ENCODE measurements at places on chromosomes 12 and 14.

GRCh38 chr12:105948331-105948730 lies 190.4 kb downstream of the NUAK1 start:
- no peak for DNase-seq

GRCh38 chr12:122028905-122029560 lies 7.3 kb downstream of the BCL7A start:
- no peak for DNase-seq

DNA sequence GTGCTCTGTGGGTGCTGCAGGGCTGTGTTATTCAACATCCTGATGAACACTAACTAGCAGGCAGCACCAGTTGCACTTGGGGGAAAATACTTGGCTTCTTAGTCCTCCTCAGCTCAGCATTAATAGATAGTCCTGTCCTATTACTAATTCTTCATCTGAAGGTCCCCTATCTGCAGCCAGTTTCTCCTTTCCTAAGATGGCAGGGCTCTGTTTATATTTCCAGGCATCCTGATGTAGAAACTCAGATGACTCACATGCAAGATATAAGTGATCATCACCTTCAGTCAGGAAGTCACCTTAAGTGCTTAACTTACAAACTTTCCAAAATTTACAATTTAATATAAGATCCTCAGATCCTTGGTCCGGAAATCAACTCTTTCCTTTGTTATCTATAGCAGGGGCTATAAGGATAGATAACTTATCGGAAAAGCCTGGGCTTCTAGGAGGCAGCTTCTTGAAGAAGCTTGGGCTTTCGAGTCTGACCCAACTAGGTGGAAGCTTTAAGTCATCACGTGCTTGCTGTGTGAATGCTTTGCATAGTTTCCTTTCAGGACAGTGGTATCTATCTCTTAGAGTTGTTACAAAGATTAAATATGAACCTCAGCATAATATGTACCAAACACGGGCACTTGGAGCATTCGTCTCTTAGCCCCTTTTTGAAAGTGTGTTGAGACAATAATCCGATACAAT lies 181.0 kb upstream of the GRIP1 start:
- no peak for DNase-seq

DNA sequence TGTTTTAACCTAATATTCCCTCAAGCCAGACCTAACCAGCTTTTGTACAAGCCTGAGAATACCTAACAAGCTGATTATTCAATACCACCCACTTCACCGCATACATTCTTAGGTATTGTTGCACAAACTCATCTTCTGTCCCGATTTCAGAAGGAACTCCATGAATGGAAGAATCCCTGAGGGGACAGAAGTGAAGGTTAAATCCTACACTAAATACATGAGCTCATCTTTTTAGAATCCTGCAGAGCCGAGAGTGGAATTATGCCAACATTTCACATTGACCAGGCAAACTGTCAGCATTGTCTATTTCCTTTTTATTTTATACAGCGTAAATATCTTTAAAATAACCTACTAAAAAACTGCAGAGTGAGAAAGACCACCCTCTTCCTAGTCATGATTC lies 140.7 kb upstream of the PRICKLE1 start:
- no peak for DNase-seq

- DNase-seq = no peak
Measured at GRCh38 chr14:23486036-23486435, 16.5 kb downstream of the NGDN start.

- no peak for DNase-seq
Measured at GRCh38 chr12:61397668-61398067, 862.5 kb upstream of the USP15 start.

GRCh38 chr12:112810235-112810917 lies 18.8 kb downstream of the RPH3A start:
- DNase-seq = no peak

GRCh38 chr14:102899516-102899900 lies 23.0 kb upstream of the AMN start:
- DNase-seq = no peak

DNA sequence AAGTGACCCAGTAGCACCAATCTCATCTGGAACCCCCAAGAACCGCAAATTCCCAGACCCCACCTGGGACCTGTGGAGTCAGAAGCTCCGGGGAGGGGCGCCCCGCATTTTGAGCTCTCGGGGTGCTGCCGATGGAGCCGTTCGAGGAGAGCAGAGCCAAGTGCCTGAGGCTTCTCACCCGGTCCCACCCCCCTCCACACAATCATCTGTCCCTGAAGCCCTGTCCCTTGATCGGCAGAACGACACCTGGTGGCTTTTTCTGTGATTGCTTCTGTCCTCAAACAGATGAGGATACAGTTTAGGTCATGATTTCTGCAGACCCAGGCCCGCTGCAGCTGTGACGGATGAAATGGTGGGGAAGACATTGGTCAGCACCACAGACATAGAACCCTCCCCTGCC lies 74.7 kb downstream of the NOC4L start:
- DNase-seq = no peak

- no peak for DNase-seq
Measured at GRCh38 chr14:89179891-89180404, 237.1 kb downstream of the FOXN3 start.

GRCh38 chr14:30385925-30386324 lies 173.0 kb upstream of the G2E3 start:
- no peak for DNase-seq

- no peak for DNase-seq
Measured at GRCh38 chr12:4701395-4702190, 18.6 kb upstream of the GALNT8 start.

DNA sequence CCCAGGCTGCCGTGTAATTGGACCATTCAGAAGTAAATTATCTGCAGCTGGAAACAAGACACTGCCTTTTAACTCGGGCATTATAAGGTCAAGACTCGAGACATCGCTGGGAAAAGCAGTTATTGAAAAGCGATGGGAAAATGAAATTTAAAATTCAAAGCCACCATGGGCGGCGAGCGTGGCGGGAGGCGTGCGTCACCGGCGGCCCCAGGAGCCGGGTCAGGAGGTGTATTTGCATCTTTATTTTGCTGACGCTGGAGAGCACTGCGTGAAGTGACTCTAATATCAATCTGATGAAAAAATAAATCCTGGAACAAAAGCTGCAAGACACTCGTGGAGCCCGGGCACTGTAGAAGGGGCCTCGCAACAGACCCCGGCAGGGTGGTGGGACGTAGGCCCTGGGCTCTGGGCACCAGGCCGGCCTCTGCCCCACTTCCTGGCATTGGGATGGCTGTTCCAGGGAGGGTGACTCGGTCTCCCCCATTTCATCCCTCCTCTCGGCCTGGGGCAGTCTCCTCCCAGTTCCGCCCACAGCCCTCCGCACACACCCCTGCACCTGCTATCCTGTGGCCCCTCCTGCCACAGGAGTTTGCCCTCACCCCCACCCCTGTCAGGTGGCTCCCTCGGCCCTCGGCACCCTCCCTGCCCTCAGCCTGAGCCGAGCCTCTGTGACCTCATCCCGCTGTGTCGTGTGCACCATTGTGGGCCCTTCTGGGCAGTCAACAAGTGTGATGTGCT lies 196.2 kb downstream of the KIF26A start:
- DNase-seq = no peak

- DNase-seq = no peak
Measured at GRCh38 chr12:38586789-38587188, 270.2 kb downstream of the ALG10B start.

DNA sequence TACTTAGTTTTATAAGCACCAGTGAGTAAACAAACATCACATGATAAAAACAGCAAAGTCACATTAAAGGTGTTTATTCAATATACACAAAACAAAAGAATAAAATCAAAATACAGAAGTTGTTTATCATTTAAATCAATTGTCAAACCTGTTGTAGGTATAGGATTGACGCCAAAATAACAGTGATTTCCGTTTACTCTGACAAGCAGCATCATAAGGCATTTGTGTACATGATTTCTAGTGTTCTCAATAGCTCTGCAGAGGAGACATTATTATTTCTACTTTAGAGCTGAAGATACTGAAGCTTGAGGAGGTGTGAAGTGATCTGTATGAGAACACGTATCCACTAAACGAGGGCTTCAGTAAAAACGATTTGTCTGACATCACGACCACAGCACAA lies 171.9 kb downstream of the CCDC59 start:
- DNase-seq = no peak

GRCh38 chr14:87268997-87269396 lies 724.0 kb downstream of the GALC start:
- DNase-seq = no peak

GRCh38 chr14:99887407-99887806 lies 94.2 kb downstream of the EML1 start:
- no peak for DNase-seq

DNA sequence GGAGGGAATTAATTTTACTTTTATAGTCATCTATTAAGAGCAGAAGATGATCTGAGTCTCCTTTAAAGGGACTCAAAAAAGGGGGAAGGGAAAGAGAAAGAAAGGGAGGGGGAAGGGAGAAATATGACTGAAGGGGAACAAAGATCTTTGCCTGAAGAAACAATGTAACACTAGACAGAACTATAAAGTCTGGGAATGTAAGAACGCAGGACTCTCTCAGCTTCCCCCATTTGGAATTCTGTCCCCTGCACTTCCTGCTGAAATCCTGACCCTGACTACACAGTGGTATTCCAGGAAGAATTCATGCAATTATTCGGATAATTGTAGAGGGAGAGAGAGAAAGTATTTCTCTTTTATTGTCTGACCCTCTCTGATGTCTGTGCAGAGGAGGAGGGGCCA lies 8.6 kb upstream of the HOXC11 start:
- DNase-seq = no peak

DNA sequence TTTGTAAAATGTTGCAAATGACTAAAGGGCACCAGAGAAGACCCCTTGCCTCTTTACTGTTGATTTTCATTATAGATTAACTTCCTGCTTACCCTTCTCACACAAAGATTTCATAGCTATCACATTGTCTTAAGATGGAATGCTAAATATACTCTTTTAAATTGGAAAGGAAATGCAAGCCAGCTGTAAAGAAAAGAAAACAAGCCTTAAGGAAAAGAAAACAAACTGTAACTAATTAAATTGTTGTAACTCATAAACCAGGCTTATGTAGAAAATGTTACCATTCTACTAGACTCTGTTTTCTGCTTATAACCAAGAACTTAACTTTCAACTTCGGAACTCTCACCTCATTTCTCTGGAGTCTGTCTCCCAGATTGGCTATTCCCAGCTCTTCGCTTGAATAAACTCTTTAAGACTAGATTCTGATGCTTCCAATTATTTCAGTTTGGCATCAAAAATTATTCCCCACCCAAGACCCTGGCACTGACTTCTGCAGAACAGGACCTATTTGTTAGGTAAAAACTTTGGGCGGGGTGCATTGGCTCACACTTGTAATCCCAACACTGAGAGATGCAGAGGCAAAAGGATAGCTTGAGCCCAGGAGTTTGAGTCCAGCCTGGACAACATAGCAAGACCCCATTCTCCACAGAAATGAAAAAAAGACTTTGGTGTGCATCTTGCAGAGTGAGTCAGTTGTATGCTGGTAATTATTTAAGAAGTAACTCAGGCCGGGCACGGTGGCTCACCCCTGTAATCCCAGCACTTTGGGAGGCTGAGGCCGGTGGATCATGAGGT lies 36.6 kb upstream of the CIT start:
- no peak for DNase-seq

DNA sequence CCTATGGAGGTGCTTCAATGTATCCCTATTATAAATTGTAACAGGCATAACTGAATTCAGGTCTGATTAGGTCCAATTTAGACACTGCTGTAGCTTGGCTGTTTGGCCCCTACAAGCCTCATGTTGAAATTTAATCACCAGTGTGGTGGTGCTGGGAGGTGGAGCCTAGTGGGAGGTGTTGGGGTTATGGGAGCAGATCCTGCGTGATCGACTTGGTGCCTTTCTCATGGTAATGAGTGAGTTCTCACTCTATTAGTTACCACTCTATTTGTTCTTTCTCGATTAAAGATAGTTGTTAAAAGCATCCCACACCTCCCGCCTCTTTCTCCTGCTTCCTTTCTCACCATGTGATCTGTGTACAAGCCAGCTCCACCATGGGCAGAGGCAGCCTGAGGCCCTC lies 122.1 kb downstream of the FOXA1 start:
- DNase-seq = no peak

GRCh38 chr14:75724414-75725204 lies 63.6 kb downstream of the TTLL5 start:
- DNase-seq = no peak

- DNase-seq = no peak
Measured at GRCh38 chr14:29900609-29901350, 26.9 kb downstream of the PRKD1 start.

- no peak for DNase-seq
Measured at GRCh38 chr14:76612654-76613053, 148.6 kb upstream of the VASH1 start.

- no peak for DNase-seq
Measured at GRCh38 chr12:129704232-129704830, 199.5 kb downstream of the TMEM132D start.

GRCh38 chr14:59313144-59313651 lies 124.7 kb downstream of the DAAM1 start:
- no peak for DNase-seq

DNA sequence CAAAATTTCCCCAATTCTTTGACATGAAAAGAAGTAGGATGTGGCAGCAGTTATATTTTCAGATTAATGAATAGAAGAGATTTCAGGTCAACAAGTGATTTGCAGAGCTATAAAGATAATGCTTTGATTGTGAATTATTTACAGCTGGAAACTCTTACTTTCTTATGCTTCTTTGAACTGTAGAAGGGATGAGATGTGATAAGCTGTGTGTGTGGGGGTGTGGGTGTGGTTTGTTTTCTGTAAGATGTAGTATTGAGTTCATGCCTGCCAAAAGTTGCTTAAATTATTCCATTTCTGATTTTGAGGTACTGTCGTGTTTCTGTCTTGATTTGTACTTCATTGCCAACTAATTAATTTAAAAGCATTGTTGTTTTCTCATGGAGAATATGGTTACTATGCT lies 22.7 kb downstream of the AEBP2 start:
- DNase-seq = no peak

DNA sequence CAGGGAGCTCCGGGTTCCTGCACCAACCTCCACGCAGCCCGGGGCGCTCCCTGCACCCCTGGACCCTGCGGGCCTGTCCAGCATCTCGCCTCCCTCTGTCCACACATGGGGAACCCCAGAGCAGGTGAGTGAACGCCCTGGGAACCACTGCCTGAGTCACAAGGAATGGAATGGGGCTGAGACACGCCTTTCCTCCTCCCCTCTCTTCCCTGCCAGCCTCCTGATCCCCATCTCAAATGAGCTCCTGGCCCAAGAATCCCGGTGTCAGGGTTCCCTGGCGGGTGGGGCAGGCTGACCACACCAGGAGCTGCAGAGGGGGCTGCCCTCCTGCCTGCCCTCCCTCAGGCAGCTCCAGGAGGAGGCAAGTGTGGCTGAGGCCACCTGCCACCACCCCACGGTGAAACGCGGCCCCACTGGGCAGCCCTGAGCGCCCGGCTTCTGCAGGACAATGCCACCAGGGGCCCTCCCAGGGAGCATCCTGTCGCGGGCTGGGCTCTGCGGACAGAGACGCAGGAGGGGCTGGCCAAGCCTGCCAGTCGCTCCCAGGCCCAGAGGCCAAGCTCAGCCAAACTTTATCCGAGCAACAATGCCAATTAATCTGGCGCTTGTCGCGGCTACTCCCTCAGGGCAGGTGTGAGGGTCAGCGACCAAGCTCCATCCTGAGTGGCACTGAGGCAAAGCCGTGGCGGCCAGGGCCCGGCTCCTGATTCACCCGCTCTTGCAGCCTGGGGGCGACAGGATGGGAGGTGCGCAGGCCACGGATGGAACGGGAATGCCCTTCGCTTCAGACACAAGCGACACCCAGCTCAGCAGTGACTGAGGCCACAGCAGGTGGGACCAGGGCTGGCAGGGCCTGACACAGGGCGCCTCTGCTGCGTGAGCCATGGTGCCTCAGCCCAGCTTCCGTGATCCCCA lies 44.3 kb downstream of the GALNT9 start:
- DNase-seq = no peak
